Gastrocnemius medialis (tissue), 4 donors: ENCODE measurements at places on chromosomes 7 and 10. TPM values are rescaled to one million over a fixed set of nuclear protein-coding genes. Genes with fewer than 3 reads are reported as not detected.

EBLN1 gene
- not detected for total RNA-seq

NAT16 gene
- total RNA-seq = not detected

NPY4R2 gene
- not detected for total RNA-seq

FAM241B gene
- not detected for total RNA-seq

TET1 gene
- total RNA-seq = 2.0 TPM

VIM gene
- total RNA-seq = 517 TPM

GRCh38 chr10:79070606-79071395 lies 2.0 kb downstream of the ZMIZ1 start:
- peak; percentile 99 for DNase-seq

DNA sequence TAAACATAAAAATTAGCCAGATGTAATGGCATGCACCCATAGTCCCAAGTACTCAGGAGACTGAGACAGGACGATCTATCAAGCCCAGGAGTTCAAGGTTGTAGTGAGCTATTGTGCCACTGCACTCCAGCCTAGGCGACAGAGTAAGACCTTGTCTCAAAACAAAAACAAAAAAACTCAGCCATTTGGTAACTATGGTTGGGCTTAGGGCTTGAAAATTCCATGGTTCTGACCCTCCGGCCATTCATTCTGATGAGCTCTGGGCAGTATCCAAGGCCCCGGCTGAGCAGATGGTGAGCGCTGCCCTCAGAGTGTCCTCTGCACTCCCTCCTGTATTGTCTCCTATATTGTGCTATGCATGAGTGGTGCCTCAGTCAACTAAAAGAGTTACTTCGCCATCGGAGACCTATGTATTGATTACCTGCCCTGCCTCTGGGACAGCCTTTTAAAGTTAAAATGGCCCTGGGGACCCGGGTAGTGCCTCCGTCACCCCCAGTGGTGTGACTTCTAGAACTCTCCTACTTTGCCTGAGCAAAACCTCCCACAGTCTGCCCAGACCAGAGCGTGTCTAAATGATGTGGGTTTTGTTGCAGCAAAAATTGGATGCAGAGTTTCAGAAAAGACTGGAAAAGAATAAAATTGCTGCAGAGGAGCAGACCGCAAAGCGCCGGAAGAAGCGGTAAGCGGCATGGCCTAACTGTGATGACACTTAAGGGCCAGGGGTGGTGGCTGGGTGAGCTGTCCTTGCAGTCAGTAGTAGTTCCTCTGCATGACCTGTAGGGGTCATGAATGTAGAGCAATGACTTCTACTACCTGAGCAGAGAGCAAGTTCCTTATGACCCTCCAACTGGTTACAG lies 8.1 kb downstream of the PRKRIP1 start:
- DNase-seq = no peak

- peak; percentile 53 for DNase-seq
Measured at GRCh38 chr7:157337316-157338149, 729 bp downstream of the DNAJB6 start.

DNA sequence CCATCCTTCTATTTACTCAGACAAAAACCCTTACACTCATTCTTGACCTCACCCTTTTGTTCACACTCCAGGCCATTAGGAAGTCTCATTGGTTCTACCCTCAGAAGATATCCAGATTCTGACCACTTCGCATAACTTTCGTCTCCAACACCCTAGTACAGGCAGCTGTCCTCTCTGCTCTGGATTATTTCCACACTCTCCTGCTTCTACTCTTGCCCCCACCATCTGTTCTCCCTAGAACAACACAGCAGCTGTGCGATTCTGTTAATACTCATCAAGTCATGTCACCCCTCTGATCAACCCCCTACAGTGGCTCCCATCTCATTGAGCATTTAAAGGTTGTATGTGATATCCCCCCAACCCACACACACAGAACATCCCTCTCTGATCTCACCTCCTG lies 15.5 kb upstream of the TRIL start:
- no peak for DNase-seq

- DNase-seq = no peak
Measured at GRCh38 chr10:35561715-35562114, 43.4 kb upstream of the GJD4 start.

GRCh38 chr10:133258818-133259601 lies 17.7 kb downstream of the ADAM8 start:
- DNase-seq = peak; percentile 55

DNA sequence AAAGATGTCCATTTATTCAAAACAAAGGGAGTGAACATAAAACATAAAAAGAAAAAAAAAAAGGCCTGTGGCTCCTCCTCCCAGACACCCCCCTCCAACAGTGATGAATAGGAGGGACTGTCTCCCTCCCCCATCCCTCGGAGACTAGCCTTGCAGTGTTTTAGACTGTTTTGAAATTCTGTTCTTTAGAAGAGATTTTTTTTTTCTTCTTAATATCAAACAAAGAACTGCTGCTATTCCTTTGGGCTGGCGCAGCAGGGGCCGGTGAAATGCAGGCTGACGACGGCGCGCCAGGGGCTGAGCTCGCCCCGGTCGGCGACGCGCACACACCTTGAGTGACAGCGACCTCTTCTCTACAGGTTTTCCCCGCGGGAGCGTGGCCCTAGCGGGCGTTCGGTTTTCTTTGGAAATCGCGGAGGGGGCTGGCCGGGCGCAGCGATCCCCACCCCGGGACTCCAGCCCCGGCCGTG lies at the start of gene LANCL2:
Gene LANCL2 (plus strand): TSS at position 133 of the 470 bp plus-strand sequence. CDS start 689 bp downstream, outside the sequence.
- DNase-seq = peak; percentile 11

GRCh38 chr7:96521068-96521894 lies 188.4 kb downstream of the SEM1 start:
- no peak for DNase-seq

DNA sequence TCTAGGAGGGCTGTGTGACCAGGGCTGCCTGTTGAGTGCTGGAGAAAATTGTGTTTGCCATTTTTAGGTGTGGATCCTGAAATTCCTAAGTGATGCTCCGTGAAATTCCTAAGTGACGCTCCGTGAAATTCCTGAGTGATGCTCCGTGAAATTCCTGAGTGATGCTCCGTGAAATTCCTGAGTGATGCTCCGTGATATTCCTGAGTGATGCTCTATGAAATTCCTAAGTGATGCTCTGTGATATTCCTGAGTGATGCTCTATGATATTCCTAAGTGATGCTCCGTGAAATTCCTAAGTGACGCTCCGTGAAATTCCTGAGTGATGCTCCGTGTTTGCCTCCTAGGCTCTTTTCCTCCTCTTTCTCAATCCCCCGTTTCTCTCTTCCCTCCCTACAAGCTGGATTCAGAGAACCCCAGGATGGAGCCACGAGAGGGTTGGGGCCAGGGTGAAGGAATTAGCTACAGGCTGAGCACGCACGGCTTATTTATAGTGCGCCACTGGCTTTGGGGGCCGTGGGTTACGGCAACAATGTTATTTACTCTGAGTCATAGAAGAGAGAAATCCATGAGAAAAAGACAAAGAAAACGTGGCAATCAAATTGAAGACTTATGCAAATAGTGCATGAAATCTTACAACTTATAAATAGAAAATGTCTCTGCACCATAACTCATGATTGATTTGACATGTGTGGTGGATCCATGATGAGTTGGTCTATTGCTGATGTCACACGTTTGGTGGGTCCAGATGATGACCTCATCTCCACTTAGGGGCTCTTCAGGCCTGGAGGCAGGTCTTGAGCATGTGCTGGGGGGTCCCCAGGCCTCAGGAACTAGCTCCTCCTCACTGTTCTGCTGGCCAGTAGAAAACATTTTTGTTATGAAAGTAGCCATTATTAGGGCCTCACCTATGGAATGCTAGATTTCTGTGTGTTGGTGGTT lies 224.6 kb downstream of the WDR37 start:
- DNase-seq = no peak
